ENCODE measurements at places on chromosomes 5 and 9. TPM values are rescaled to one million over a fixed set of nuclear protein-coding genes. Genes with fewer than 3 reads are reported as not detected.

SMIM33 gene
- not detected for total RNA-seq

AJM1 gene
- 0.66 TPM for total RNA-seq

PDLIM7 gene
- 82.4 TPM for total RNA-seq

FRRS1L gene
- total RNA-seq = not detected

PKN3 gene
- 20.6 TPM for total RNA-seq

CFAP77 gene
- total RNA-seq = 0.20 TPM

ZNF879 gene
- total RNA-seq = 4.4 TPM

ISOC1 gene
- 24.9 TPM for total RNA-seq

OSMR gene
- total RNA-seq = 14.6 TPM

STC2 gene
- 28.9 TPM for total RNA-seq

RNF44 gene
- total RNA-seq = 3.2 TPM

HAUS6 gene
- 19.3 TPM for total RNA-seq

GABRA6 gene
- total RNA-seq = not detected

CDH12 gene
- total RNA-seq = not detected

GLDC gene
- 19.4 TPM for total RNA-seq

SLC4A9 gene
- not detected for total RNA-seq

FAM114A2 gene
- total RNA-seq = 31.9 TPM

CAMK4 gene
- 2.2 TPM for total RNA-seq

NUTM2F gene
- not detected for total RNA-seq

CER1 gene
- total RNA-seq = not detected

FBXL7 gene
- 5.3 TPM for total RNA-seq

DBH gene
- total RNA-seq = not detected

PCDHAC2 gene
- 2.5 TPM for total RNA-seq

SGCD gene
- total RNA-seq = not detected

NR3C1 gene
- 25.0 TPM for total RNA-seq

CDC25C gene
- total RNA-seq = 15.5 TPM

SPATA31D4 gene
- not detected for total RNA-seq

SLC45A2 gene
- total RNA-seq = 0.13 TPM

IFNK gene
- total RNA-seq = not detected

CCNJL gene
- total RNA-seq = 3.2 TPM

PCDHAC1 gene
- total RNA-seq = 0.07 TPM

FBN2 gene
- total RNA-seq = 73.7 TPM

PCDH12 gene
- total RNA-seq = 12.1 TPM

RNF183 gene
- total RNA-seq = not detected

SNCAIP gene
- total RNA-seq = 18.9 TPM

OBP2B gene
- total RNA-seq = not detected

OR1J2 gene
- not detected for total RNA-seq

TMEM174 gene
- total RNA-seq = 0.07 TPM

LAMC3 gene
- 0.07 TPM for total RNA-seq

MLANA gene
- not detected for total RNA-seq

EDIL3 gene
- 8.6 TPM for total RNA-seq

PCDHA11 gene
- total RNA-seq = 0.07 TPM

SPDL1 gene
- 34.1 TPM for total RNA-seq

THBS4 gene
- total RNA-seq = not detected

ANKDD1B gene
- 0.20 TPM for total RNA-seq

GLRA1 gene
- total RNA-seq = not detected

SPINK7 gene
- not detected for total RNA-seq

TENT4A gene
- 12.6 TPM for total RNA-seq

C9orf50 gene
- not detected for total RNA-seq

NR5A1 gene
- not detected for total RNA-seq

DAB2IP gene
- total RNA-seq = 13.7 TPM

PCDHB12 gene
- 0.33 TPM for total RNA-seq

GDF9 gene
- total RNA-seq = not detected

FAM200C gene
- 1.9 TPM for total RNA-seq

PLAC8L1 gene
- not detected for total RNA-seq

Data from pulmonary artery endothelial cell (primary cell).